GM12878 (cell line): ENCODE measurements at places on chromosomes 16 and 17. TPM values are rescaled to one million over a fixed set of nuclear protein-coding genes. Genes with fewer than 3 reads are reported as not detected.

ASPHD1 gene
- total RNA-seq = not detected in 2 replicates

SEZ6 gene
- total RNA-seq = not detected in 2 replicates

MT1G gene
- 3.0 and 4.2 TPM in 2 replicates for total RNA-seq

ZNF267 gene
- total RNA-seq = 32.5 and 39.3 TPM in 2 replicates

MED13 gene
- 47.5 and 49.5 TPM in 2 replicates for total RNA-seq

WNK4 gene
- total RNA-seq = 0.18 and 0.27 TPM in 2 replicates

SLFN14 gene
- total RNA-seq = not detected in 2 replicates

CEP295NL gene
- total RNA-seq = not detected in 2 replicates

PRSS53 gene
- 2.6 and 3.2 TPM in 2 replicates for total RNA-seq

WFDC1 gene
- not detected in 2 replicates for total RNA-seq

EFCAB13 gene
- total RNA-seq = 6.6 and 6.8 TPM in 2 replicates

CA7 gene
- total RNA-seq = not detected in 2 replicates

CRYBA1 gene
- total RNA-seq = not detected in 2 replicates

MYH2 gene
- total RNA-seq = not detected in 2 replicates

ALOX12B gene
- total RNA-seq = 0.32 TPM in 1 of 2 replicates, not detected in the other

SF3B3 gene
- 416 and 453 TPM in 2 replicates for total RNA-seq

TNFRSF17 gene
- 92.4 and 106 TPM in 2 replicates for total RNA-seq

DCAKD gene
- 44.4 and 45.8 TPM in 2 replicates for total RNA-seq

CCDC43 gene
- 22.6 and 25.7 TPM in 2 replicates for total RNA-seq

OR3A3 gene
- total RNA-seq = not detected in 2 replicates

CASKIN1 gene
- 0.33 and 0.53 TPM in 2 replicates for total RNA-seq

GRAP gene
- total RNA-seq = 50.4 and 51.2 TPM in 2 replicates

SEC14L5 gene
- total RNA-seq = not detected in 2 replicates

ADAM11 gene
- total RNA-seq = 0.13 and 0.26 TPM in 2 replicates

FBF1 gene
- total RNA-seq = 10.4 and 11.3 TPM in 2 replicates

DLX3 gene
- not detected in 2 replicates for total RNA-seq

CHD3 gene
- 77.5 and 86.8 TPM in 2 replicates for total RNA-seq

TERB1 gene
- 0.10 TPM in 1 of 2 replicates, not detected in the other for total RNA-seq

SLX4 gene
- 12.3 and 12.4 TPM in 2 replicates for total RNA-seq

MMP28 gene
- total RNA-seq = not detected in 2 replicates

UNC45B gene
- total RNA-seq = not detected in 2 replicates

CMTM2 gene
- total RNA-seq = not detected in 2 replicates

MYL4 gene
- 0.96 TPM in 1 of 2 replicates, not detected in the other for total RNA-seq

KRTAP9-2 gene
- not detected in 2 replicates for total RNA-seq

HBM gene
- total RNA-seq = not detected in 2 replicates

ACSM3 gene
- total RNA-seq = 4.4 and 7.1 TPM in 2 replicates

ENPP7 gene
- total RNA-seq = 0.21 and 0.41 TPM in 2 replicates

MMP25 gene
- 0.31 and 0.35 TPM in 2 replicates for total RNA-seq

TIMM22 gene
- total RNA-seq = 10.8 and 12.0 TPM in 2 replicates

CNGB1 gene
- not detected in 2 replicates for total RNA-seq

NOG gene
- 0.10 TPM in 1 of 2 replicates, not detected in the other for total RNA-seq

KREMEN2 gene
- total RNA-seq = 1.5 TPM in 2 replicates

NOTUM gene
- 0.13 and 0.19 TPM in 2 replicates for total RNA-seq

PTX4 gene
- not detected in 2 replicates for total RNA-seq

ITGA2B gene
- total RNA-seq = 0.29 and 0.51 TPM in 2 replicates

TBC1D3 gene
- total RNA-seq = not detected in 2 replicates

C16orf92 gene
- not detected in 2 replicates for total RNA-seq

CACNG4 gene
- total RNA-seq = 0.08 TPM in 1 of 2 replicates, not detected in the other

FAM83G gene
- total RNA-seq = 15.1 and 16.7 TPM in 2 replicates

SLC16A6 gene
- total RNA-seq = 7.6 and 8.1 TPM in 2 replicates
